Activated CD8-positive, alpha-beta memory T cell treated with anti-CD3 and anti-CD28 coated beads for 1 hour (primary cell): ENCODE measurements at places on chromosomes 1 and 21.

- no peak for DNase-seq
Measured at GRCh38 chr1:214901718-214902117, 180.8 kb upstream of the KCNK2 start.

DNA sequence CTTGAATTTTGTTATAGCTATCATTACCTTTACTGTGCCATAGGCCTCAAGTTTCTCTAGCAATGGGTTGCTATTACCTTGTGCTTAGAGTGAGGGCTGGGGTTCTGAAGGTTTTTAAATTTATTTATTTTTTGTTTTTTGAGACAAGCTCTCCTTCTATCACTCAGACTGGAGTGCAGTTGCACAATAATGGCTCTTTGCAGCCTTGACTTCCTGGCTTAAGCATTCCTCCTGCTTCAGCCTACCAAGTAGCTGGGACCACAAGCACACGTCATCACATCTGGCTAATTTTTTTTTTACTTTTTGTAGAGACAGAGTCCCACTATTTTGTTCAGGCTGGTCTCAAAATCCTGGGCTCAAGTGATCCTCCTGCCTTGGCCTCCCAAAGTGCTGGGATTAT is 41.5 kb downstream of the SNX27 start:
- no peak for DNase-seq

DNA sequence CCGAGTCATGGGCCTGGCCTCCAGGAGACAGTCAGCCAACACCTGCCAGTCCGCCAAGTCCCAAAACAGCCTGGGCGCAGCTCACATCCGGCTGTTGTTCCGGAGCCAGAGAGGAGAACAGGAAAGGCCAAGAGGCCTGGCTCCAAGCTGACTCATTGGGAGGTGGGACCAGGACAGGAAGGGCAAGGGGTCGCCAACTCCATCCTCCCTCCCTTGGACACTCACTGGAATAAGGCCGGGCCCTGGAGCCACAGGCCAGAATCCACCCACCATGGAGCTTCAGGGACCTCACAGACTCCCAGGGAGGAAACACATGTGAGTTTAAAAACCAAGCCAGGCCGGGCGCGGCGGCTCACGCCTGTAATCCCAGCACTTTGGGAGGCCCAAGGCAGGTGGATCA is 25.1 kb upstream of the CLIC4 start:
- DNase-seq: no peak

GRCh38 chr1:19465123-19465522 is 20.2 kb downstream of the CAPZB start:
- no peak for DNase-seq

GRCh38 chr1:50633465-50633864 is 210.2 kb upstream of the DMRTA2 start:
- DNase-seq: no peak

- DNase-seq: no peak
Measured at GRCh38 chr1:53359225-53359933, 31.5 kb upstream of the LRP8 start.

DNA sequence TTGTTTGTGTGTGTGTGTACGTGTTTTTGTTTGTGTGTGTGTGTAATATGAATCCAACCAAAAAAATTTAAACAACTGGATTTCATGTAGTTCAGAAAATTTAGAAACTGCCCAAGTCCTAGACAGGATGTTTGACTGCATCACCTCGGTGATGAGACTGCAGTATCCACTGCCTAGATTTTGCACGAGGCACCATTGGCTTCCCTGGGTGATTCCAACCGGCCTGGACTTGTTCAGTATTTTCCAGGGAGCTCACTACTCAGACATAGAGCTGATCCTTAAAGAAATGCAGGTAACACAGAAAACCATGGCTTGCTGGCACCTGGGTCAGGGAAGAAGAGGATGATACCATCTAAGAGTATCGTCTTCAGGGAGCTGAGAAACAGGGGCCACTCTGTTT is 18.2 kb upstream of the KCNK2 start:
- no peak for DNase-seq

- no peak for DNase-seq
Measured at GRCh38 chr21:18725653-18726052, 322.1 kb upstream of the TMPRSS15 start.

GRCh38 chr1:55893155-55893554 is 678.0 kb upstream of the USP24 start:
- no peak for DNase-seq

DNA sequence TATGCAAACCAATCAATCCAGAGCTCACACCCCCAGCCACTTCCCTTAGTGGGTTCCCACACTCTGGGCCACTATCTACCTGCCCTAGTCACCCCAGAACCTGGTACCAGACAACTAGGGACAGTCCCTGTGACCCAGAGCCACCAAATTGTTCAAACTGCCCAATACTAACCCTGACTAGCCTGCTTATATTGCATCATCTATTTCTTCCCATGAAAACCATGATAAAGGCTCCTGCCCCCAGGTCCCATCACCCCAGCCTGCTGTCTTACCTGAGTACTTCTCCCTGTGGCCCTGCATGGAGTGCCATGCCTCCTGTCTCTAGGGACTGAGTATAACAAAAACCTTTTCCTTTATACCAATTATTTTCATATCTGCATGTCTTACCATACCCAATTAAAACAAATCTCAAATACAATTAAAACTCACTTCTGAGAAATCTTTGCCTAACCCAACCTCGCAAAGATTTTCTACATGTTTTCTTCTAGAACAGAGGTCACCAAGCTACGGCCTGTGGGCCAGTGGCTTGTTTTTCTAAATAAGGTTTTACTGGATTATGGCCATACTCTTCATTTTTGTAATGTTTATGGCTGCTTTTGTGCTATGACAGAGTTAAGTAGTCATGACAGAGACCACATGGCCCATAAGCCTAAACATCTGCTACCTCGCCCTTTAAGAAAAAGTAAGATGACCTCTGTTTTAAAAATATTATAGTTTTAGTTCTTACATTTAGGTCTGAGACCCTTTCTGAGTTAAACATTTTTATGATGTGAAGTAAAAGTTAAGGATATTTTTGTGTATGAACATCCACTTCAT is 31.0 kb upstream of the NID1 start:
- DNase-seq: no peak

DNA sequence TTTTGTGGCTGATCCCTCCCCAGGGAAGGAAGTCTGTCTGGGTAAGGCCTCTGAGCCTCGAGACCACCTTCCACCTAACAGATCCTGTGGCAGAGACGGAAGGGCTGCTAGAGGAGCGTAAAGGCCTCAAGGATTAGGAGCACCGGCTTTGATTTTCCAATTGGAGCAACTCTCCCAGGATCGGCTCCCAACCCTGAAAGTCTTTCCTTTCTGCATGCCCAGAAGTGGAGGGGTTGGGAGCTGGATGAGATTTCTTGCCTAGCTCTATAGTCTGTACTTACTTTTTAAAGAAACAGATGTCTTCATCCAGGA is 41.4 kb downstream of the ELK4 start:
- DNase-seq: no peak

DNA sequence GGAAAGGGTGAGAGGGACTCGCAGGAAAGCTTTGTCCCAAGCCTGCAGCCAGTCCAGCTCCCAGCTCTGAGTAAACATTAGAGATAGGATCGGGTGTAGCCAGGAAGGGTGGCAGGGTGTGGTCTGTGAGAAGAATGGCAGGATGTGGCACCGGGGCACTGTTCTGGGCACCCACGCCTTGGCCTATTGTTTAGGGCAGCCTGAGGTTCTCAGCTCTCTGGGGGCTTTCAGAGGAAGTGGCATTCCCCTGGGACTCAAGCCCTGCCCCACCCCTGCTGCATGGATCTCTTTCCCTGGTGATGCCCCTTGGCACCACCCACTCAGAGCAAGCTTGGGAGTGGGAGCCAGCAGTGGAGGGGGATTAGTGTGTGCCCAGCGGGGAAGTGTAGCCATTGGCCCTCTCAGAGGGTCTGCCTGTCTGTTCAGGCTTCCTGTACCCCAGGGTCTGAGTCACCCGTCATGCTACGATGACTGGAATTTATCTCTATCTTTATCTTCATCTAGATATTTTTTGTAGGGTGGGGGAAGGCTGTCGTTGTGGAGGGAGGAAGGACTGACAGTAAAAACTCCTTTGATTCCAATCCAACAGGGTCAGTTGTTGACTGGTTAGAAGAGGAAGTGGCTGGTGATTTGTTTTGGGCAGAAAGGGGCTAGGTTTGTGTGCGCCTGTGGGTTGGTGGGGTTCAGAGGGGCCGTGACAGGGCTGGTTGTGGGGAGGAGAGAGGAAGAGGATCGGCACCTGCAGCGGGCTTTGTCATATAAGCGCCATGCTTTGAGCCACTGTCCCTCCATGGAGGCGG is 31.6 kb downstream of the SOX13 start:
- no peak for DNase-seq

GRCh38 chr1:245578308-245578707 is 423.5 kb downstream of the KIF26B start:
- no peak for DNase-seq

DNA sequence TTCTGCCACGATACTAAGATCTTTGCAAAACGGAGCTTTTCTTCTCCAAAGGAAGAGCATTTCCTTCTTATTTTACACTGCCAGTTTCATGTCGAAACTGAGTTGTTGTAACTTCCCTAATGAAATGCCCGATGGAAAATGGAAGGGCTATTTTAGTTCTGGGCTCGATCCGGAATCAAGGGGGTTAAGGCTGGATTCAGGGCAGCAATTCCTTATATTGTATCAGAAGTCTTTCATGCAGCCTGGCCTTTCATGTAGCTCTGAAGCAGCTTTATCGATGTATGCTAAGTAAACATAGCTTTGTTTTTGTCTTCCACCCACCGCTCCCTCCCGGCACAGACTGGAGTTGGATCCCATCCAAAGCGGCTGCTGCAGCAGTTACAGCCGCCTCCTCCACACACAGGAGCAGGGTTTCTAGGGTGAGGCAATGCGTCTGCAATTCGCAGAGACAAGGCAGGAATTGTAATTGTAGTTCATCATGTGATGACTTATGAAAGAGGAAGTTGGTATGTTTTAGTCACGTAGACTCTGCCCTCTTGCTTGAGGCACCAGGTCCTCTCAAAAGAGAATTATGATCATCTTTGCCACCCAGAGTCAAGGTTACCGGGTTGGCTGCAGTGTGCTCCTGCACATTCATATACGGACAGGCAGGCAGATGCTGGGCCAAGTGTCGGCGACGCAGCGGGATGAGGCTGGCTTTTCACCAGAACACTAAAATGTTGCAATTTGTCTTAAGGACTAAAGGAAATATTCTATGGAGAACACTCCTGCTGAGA is 2.6 kb upstream of the IRF2BP2 start:
- DNase-seq: peak; percentile 72

DNA sequence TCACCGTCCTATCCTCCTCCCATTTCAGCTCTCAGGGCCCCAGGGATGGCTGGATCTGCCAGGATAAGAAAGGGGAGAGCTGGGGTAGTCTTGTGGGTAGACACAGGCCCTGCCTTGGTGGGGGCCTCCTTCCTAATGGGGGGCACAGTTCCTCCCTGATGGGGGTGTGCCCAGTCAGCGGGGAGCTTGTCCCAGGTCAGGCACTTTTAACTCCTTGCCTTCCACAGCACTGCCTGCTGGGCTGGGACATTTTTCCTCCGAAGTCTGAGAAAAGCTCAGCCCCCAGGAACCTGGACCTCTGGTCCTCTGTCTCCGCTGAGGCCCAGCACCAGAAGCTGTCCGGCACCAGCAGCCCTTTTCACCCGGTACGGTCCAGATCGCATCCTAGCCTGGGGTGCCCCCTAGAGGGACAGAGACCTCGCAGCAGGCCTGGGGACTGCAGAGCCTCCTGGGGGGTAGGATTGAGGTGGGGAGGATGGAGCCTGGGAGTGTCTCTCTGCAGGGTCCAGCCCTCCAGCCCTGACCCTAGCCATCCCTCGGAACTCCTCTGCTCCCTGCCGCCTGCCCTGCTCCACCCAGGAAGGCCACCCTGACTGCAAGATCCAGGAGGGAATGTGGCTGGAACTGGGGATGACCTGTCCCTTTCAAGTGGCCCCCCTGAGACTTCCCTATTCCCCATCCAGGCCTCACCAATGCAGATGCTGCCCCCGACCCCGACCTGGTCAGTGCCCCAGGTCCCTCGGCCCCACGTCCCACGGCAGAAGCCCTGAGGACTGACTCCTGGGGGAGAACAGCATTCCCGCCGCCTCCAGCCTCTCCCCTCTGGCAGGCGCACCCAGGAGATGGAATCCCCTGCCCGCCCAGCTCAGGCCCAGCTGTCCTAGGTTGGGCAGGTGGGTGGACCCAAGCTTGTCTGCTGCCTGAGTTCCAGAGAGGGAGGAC is 12.0 kb downstream of the MIIP start:
- no peak for DNase-seq

DNA sequence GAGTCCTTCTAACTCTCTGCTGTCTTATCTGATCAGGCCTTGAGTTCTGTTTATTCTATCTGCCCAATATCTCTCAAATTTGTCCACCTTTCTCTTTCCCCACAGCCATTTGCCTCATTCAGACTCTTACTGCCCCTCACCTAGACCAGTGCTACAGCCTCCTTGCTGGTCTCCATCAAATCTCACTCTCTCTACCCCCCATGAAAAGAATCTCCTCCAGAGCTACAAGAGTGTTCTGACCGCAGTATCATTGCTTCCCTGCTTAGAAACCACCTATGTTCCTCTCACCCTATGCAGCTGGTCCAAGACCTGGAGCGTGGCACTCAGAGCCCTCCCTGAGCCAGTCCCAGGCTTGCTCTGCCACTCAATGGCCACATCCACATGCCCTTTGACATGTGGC is 231.0 kb upstream of the JUN start:
- no peak for DNase-seq

GRCh38 chr21:15000081-15000480 is 64.7 kb downstream of the NRIP1 start:
- DNase-seq: no peak

DNA sequence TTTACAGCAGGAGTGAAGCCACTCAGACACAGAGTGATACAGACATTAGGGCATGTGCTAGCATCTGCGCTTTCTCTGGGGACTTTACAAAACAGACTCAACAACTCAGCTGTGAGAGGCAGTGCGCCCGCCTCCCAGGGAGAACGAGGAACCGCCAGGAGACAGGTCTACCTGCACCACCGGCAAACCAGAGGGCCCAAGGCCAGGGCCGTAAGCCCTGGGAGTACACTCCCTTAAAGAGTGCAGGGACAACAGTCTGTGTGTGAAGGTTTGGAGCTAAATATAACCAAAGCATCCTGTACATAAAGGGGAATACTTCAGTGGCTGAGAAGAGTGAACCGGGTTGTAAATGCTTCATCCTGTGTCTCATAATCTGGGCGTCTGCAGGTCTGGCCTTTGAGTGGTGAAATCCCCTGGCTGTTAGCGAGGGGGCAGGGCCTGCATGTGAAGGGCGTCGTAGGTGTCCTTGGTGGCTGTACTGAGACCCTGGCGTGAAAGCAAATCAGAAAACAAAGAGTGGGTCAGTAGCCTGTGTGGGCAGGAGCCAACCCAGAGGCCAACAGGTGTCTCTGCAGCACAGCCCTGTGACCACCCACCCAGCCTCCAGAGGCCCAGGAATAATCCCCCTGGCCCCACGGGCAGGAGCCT is 86.9 kb downstream of the CD247 start:
- DNase-seq: no peak
